Activated naive CD8-positive, alpha-beta T cell treated with anti-CD3 and anti-CD28 coated beads for 36 hours (primary cell): ENCODE measurements at places on chromosomes 16 and 17. TPM values are rescaled to one million over a fixed set of nuclear protein-coding genes. Genes with fewer than 3 reads are reported as not detected.

DNA sequence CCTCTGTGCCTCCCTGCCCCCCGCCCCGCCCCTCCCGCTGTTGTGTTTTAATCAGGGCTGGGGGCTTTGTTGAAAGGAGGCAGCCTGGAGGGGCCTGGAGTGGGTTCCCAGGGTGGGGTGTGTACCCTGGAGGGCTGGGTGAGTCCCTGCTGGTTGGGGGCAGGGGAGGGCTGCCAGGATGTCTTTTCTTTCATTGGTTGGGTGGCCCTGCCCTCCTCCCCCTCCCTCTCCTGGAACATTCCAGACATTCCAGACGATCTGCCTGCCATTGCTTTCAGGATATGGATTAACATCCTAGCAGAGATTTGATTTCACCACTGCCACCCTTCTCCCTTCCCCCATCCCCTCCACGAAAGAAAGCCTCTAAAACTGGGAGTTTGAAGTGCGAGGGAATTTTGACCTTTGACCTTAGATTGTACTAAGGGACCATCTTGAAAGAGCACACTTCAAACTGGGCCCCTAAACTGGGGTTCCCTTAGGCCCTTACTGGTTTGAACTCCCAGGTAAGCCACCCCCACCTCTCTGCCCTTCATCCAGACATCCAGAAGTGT lies 25.3 kb downstream of the IGF2BP1 start:
- no peak for DNase-seq

DNA sequence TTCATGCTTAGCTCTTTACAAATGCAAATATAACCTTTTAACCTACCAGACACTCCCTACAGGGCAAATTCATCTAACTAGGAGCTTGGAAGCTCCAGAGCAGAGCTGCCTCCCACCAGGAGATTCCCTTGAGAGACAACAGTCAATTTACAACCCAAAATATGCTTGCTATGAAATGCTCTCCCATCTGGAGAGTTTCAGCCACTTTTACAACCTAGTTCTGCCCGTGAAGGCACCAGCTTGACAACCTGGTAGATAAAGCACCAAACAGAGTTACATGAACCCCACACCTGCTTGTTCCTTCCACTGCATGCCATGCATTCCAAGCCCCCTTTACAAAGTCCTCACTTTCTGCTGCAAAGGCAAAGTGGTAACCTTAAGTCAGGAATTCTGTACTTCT lies 215.3 kb upstream of the KIF2B start:
- no peak for DNase-seq

- no peak for DNase-seq
Measured at GRCh38 chr17:57644326-57644725, 100.8 kb downstream of the CCDC182 start.

DNA sequence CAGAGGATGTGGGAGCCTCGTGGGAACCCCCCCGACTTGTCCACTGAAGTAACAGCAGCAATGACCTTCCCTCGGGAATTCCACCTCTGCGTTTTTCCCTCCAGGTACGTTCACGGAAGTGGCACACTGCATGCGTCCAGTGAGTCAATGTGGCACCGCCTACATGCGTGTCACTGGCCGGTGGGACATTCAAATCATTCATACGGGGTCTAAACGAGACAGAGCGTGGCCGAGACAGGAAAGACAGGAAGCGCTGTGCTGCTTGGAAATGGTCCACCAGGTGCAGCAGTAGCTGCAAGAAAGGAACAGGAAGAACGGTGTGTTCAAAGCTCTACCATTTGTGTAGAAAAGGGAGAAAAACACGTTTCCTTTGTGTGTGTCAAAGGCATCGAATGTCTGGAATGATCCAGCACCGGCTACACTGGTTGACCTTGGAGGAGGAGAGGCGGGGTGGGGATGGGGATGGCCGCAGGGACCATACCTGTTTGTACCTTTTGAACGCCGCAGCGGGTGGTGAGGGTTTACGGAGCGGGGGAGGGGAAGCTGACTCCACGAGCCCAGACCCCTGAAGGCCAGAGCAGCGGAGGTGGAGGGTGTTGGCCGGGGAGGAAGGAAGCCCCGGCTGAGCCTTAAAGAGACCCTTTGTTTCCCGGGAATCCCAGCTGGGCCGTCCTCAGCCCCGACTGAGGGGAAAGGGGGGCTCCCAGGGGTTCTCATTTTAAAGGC lies 1.7 kb upstream of the PGAP6 start:
- DNase-seq, result peak; percentile 68

- DNase-seq, result no peak
Measured at GRCh38 chr16:79061181-79061580, 539.4 kb downstream of the MAF start.

- no peak for DNase-seq
Measured at GRCh38 chr16:35678-36305, 17.6 kb downstream of the POLR3K start.

GRCh38 chr17:1379930-1380313 lies 20.1 kb downstream of the YWHAE start:
- peak; percentile 27 for DNase-seq

DNA sequence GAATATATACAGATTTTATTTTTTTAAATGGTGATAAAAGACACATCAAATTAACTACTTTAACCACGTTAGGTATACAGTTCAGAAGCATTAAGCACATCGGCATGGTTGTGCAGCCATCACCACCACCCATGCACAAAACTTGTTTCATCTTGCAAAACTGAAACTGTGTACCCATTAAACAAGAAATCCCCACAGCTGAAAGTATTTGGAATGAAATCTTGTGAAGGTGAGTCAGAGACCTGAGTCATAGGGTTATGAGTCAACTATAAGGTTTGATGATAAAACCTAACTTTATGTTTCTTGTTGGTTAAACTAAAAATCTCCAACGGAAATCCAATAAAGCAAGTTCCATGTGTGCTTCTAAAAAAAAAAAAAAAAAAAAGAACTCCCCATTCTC lies 561.6 kb upstream of the PSMD7 start:
- DNase-seq, result no peak

- DNase-seq, result no peak
Measured at GRCh38 chr17:77735081-77735565, 223.4 kb upstream of the TNRC6C start.

- no peak for DNase-seq
Measured at GRCh38 chr16:35194681-35195080, 1735.3 kb downstream of the TP53TG3F start.

GRCh38 chr17:40618754-40619625 lies 28.6 kb downstream of the SMARCE1 start:
- no peak for DNase-seq

- peak; percentile 87 for DNase-seq
Measured at GRCh38 chr17:17849845-17850373, 13.1 kb upstream of the SREBF1 start.

DNA sequence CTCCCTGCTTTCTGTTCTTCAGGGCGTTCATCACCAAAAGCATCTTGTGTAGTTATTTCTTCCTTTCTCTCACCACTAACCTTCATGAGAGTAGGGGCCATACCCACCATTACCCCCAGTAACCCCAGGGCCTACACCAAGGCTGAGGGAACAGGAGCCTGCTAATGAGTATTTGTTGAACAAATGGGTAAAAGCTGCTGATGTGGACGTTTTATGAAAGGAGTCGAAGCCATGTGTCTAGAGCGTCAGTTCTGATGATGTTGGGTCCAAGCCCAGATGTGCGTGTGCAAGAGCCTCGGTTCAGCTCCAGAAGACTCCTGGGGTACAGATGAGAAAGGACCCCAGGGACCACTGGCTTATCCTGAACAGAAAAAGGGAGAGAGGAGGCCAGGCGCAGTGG lies 77.1 kb upstream of the TBC1D3K start:
- no peak for DNase-seq

DNA sequence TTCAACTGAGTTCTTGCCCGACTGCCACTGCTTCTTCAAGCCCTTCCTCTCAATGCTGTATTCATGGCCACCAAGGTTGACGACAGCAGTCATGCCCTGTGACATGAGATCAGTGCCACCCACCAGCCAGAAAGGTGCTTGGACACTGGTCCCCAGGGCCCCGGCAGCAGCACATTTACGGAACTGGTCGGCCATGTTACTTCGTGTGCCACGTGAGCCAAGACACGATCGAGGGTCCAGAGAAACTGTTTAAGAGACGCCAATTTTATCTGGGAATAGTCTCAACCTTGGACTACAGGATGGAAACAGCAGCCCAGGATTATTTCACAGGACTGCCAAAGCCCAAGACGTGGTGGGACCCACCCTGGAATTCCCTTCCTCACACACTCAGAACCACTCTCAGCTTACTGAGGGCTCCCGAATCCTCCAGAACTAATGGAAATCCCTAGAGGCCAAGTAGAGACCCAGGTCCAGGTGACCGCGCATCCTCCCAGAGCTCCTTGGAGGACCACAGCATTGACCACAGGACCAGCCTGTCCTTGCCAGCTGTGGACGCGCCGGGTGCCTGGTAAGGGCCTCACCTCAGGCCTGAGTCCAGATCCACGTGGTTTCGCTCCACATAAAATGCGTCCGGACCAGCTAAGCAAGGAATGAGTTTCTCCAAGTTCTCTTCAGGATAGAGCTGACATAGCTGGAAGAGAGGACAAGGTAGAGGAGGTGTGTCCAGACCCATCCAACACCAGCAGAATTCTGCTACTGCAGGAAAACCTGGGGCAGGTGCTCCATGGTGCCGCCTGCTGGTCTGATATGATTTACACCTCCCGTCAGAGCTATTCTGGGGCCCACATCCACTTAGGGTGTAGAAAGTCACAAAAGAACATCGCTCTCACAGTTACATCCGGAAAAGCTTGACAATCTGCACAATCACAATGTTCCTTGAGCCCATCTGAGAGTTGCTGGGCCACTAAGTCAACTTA lies 28.2 kb downstream of the MAP1LC3B start:
- DNase-seq, result no peak

GRCh38 chr17:45170280-45170930 lies 8.7 kb downstream of the HEXIM2 start:
- no peak for DNase-seq

DNA sequence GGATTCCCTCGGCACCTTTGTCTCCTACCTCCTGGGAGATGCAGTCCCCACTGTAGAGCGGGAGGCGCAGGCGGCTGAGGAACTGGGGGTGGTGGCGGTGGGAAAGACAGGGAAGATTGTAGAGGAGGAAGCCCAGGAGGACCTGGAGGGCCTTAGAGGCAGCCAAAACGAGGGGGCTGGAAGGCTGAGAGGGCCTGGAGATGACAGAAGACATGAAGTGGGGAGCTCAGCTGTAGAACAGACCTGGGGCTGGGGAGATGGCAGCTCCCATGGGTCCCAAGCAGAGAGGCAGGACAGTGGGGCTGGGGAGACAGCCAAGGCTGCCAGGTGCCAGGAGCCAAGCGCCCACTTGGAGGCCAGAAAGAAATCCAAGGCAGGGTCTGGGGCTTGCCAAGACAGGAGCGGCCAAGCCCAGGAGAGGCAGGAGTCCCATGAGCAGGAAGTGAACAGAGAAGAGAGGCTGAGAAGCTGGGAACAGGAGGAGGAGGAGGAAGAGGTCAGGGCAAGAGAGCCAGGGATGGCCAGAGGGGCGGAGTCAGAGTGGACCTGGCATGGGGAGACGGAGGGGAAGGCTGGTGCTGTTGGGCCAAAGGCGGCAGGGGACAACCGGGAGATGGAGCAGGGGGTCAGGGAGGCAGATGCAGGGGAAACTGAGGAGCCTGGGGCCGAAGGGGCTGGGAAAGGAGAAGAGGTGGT lies 803 bp downstream of the APOBR start:
- DNase-seq, result no peak

DNA sequence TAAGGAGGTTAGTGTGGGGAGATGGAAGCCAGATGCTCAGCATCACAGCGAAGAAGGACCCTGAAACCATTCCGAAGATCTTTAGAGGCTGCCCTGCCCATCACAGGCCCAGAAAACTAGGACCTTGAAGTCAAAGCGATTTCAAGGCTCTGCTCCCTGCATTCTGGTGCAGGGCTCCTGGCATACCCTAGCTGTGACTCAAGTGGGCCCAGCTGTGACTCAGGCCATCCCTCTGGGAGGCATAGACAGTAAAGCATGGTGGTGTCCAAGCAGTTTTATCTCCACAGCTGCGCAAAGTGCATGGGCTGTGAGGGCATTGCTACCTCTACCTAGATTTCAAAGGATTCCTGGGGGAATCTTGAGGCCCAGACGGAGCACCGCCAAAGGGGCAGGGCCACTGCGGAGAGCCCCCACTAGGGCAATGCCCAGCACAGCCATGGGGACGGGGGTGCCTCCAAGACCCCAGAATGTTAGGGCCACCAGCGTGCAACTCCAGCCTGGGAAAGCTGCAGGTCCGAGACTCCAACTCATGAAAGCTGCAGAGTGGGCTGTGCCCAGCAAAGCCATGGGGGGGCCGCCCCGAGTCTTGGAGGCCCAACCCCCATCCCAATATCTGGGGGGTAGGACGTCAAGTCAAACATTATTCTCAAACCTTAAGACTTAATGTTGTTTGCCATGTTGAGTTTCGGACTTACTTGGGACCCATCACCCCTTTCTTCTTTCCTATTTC lies 11.7 kb upstream of the ZNF594 start:
- DNase-seq, result no peak

DNA sequence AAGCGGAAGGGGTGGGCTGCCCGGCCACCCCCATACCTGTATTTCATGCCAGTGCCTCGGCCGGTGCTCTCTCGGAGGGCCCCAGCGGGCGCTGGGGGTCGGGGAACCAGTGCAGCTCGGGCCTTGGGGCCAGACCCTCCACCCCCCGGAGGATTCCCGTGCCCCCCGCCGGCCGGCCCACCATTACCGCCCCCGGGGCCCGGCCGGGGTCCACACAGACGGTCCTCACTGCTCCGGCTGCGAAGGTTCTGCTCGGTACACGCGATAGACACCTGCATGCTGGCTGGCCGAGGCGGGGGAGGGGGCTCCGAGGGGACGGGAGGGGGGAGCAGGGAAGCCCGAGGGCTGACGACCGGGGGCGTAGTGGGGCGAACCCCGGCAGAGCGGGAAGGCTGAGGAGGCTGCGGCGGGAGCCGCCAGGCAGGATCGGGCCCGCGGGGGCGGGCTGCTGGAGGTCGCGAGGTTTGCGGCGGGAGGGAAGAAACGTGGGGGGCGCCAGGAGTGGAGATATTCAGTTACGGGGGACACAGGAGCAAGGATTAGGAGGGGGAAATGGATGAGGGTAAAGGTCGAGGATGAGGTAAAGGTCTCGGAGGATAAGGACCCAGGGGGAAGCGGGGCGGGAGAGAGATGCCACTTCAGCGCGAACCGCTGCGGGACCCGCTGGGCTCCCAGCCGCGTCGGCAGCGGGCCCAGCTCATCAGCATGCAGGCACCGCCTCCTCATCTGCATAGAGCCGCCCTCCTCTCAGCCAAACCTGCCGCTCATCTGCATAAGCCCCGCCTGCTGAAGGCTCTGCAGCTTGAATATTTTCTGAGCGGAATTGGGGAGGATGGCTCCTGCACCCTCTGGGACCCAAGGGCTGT lies at the start of gene KCNAB3:
Gene KCNAB3 (minus strand): TSS at position 699 of the 866 bp plus-strand sequence. CDS start 421 bp downstream, at position 278.
- DNase-seq, result peak; percentile 61

- DNase-seq, result no peak
Measured at GRCh38 chr17:59558039-59558438, 7.4 kb upstream of the DHX40 start.

GRCh38 chr17:58184308-58184985 lies 8.1 kb upstream of the EPX start:
- no peak for DNase-seq

Gene MYH4
- total RNA-seq, result not detected

Gene EXOC3L1
- 0.19 TPM for total RNA-seq

Gene FA2H
- not detected for total RNA-seq

Gene ITGB4
- 0.64 TPM for total RNA-seq

Gene WNT9B
- not detected for total RNA-seq

Gene HBA2
- not detected for total RNA-seq

Gene CKLF
- total RNA-seq, result 93.0 TPM

Gene PITPNM3
- total RNA-seq, result 0.72 TPM

Gene KCTD2
- 14.7 TPM for total RNA-seq

Gene UBN1
- total RNA-seq, result 30.1 TPM
